HS-5 (cell line): ENCODE measurements at places on chromosomes 11 and 22.

DNA sequence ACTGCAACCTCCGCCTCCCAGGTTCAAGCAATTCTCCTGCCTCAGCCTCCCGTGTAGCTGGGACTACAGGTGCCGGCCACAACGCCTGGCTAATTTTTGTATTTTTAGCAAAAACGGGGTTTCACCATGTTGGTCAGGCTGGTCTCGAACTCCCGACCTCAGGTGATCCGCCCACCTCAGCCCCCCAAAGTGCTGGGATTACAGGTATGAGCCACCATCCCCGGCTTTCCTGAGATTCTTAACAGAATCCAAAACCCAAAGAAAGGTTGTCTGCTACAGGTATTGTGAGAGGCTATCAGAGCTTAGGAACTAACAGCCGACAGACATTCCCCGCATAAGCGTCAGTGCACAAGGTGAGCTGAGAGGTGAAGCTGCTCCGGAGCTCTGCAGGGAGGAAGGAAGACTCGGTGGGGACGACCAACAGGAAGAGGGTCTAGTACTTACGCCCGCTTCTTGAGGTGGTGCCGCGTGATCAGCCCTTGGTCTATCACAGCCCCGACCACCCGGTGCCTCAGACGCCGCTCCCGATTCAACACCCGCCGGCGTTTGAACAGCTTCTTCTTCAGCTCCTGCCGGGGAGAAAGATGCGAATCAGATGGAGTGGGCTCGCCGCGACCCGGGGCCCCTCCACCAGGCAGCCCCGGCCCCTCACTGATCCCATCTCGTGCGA is 470 bp downstream of the C11orf98 start:
- DNase-seq = no peak

- DNase-seq = no peak
Observed at GRCh38 chr11:48031602-48032001, 51.2 kb downstream of the PTPRJ start.

- DNase-seq = no peak
Observed at GRCh38 chr11:8082391-8083087, 1.5 kb downstream of the TUB start.

DNA sequence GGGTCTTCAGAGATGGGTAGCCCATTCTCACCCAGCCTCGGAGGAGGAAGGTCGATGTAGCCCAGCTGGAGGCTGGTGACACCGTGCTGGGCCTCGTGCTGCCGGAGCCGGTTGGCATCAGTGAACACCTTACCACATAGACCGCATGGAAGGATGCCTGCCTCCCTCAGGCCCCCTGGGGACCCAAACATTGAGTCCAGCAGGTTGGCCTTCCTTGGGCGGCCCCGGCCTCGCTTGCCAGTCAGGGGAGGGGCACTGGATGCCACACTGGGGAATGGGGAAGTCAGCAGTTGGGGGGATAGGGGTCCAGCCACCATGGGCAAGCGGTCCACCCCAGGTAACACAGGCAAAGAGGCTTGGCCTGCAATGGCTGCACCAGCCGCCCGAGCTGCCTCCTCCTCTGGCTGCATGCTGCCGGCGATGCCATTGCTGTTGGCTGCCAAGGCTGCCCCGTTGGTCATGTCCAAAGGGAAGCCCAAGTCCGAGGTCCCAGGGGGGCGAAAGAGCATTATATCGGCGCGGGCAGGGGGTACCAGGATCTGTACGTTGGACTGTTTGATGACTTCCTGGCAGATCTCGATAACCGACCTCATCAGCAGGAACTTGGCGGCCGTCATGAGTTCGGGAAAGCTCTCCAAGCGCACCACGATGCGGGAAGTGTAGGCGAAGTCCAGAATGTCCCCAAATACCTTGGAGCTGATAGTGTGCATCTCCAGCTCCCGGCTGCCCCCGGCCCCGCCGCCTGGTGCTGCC is 1.4 kb downstream of the PATZ1 start:
- DNase-seq = no peak

GRCh38 chr22:44449061-44449682 is 48.9 kb downstream of the RTL6 start:
- DNase-seq = peak; percentile 72

DNA sequence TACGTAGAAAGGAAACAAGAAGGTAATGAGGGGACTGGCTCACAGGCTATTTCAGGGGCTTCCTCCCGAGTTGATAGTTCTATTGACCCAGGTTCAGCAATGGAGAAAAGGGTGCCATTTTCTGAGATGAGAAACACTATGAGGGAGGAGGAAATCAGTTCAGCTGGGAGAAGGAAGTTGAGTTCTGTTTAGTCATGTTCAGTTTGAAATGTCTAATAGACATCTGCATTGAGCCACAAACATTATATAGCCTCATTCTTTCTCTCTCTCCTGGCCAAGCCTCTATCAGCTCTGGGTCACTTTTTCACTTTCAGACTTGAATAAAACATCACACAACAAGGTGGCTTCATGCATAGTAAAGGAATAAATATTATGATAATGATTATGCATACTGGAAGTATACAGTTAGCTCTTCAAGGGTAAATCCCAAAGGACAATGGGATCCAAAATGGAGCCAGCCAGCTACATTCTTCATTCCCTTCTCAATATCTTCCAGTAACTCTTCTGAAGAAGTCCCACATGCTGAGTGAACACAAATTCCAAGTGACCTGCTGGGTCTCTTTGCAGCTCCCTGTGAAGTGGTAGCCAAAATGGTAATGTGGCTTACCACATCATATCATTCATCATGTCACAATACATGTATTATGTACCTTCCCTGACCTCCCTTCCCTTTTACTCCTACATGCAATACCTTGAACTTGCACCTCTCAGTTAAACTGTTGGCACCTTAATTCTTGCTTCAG is 80.9 kb upstream of the CD44 start:
- DNase-seq = no peak

GRCh38 chr22:44642096-44642644 is 59.8 kb upstream of the PRR5 start:
- no peak for DNase-seq

- no peak for DNase-seq
Observed at GRCh38 chr11:32451808-32452207, 16.5 kb upstream of the WT1 start.

- DNase-seq = no peak
Observed at GRCh38 chr11:129333873-129334272, 41.8 kb upstream of the BARX2 start.

- no peak for DNase-seq
Observed at GRCh38 chr11:125182573-125182972, 18.0 kb downstream of the PKNOX2 start.

DNA sequence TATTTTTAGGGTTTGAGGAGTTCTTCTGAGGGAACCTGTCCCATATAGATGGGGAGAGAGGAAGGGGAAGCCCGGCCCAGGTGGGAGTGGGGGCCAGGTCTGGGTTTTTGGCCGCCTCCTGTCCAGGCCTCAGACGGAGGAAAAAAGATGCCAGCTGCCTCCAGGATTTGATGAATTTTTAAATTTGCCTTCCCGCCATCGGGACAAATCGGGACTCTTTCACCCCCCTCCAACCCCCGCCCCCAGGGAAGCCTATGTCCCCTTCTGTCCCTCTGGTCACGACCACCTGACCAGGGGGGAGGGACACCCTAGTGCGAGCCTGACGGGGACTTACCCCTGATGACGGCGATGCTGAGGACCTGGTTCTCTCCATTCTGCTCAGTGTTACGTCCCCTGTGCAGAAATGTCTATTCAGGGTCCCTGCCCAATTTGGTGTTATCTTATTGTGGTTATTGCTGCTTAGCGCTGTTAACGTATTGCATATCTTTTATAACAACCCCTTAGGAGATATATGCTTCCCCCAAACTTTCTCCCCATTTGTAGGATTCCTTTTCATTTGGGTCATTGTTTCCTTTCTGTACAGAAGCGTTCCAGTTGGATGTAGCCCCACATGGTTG is 115.9 kb upstream of the GRK3 start:
- peak; percentile 4 for DNase-seq

DNA sequence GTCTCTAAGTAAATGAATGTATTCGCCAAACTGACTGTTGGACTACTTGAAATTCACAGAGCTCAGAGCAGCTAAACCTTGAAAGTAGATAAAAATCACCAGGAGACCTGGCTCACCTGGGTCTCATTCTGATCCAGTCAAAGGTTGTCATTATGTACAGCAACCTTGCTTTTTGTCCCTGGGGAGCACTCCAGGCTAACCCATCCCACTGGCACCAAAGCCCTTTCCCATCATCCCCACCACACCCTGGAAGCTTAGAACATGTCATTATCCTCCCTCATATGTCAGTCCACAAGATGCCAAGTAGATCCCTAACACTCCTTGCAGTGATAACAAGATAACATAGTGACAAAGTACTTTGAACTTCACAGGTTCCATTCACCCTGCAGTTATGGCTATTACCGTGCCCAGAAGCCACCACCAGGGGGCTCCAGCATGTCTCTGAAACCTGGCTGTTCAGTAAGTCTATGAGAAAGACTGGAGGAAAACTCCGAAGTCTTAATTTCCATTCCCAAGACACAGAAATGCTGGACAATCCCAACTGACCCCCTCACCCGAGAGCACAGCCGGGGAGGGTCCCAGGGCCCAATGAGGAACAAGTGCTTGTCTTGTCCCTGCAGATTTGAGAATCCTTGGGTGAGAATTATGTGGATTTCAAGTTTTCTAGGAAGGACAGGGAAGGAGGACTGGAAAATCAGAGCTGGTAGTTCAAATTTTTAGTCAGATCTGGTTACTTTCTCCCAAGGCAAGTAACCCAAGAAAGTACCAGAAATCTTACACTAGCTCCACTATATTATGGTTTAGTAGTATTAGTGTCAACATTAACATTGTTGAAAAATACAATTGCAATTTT is 43.0 kb upstream of the USP47 start:
- no peak for DNase-seq

DNA sequence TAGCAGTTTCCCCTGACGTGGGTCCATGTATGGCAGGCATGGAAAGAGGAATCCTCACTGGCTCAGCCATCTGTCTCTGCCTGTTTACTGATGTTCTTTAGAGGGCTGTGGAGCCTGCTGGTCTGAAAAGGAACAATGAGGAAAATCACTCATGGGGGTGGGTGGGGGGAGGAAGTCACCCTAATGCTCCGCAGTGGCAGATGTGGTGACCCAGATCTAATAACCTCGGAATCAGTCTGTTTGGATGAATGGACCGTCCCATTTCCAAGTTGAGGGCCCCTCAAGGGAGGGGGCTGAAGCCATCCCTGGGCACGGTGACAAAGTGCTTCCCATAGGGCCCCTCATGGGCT is 4.4 kb downstream of the BCR start:
- no peak for DNase-seq

DNA sequence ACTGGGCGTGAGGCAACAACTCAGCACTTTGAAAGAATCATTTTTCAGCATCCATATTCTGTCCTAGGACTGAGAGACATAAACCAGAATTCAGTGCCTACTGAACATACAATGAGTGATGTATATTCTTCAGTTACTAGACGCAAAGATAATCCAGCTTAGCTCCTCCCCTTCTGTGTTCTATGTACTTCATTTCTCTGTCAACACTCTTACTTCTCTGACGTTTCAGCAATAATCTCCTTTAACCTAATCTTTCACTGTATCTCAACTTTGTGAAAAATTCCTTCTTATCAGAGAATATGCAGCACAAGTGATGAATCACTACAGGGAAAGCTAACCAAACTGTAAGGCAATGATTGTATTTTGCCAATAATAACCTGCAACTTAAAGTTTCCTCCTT is 2.5 kb upstream of the OR51B5 start:
- no peak for DNase-seq

DNA sequence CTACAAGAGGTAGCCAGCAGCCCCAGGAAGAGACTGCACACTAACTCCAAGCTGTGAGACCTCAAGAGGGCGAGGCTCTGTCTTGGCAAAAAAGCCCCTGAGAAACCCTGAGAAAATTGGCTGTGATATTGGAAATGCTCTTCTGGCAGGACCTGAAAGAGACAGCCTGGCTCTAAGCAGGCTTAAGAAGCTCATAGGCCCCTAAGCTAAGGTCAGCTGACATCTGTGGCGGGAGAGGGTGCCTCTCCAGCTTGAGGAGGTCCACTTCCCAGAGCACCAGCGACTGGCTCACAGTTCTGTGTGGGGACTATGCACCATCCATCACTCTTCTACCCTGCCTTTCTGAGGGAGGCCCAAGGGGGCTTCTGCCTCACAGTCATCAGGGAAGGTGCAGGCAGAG is 12.4 kb downstream of the PLEKHA7 start:
- DNase-seq = no peak

DNA sequence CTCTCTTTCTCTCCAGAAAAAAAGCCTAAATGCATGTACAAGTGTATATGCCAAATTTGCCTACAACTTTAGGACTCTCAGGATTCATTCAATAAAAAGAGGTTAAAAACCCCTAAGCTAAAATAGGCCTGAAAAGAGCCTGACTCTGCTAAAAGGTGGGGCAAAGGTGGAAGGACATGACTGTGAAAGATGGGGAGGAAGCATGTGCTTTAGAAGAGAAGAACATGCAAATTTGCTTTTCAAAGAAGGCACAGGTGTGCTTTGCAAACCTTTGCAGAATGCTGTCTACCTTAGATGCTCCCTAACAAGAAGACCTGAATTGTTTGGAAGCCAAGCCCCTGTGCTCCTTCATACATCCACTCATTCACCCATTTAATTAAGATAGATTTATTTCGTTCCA is 87.4 kb downstream of the GRIA4 start:
- no peak for DNase-seq

- no peak for DNase-seq
Observed at GRCh38 chr11:10868352-10868751, 10.5 kb upstream of the ZBED5 start.

GRCh38 chr11:120808616-120809050 is 215.3 kb upstream of the TBCEL start:
- no peak for DNase-seq

GRCh38 chr11:11512090-11512489 is 109.7 kb downstream of the GALNT18 start:
- DNase-seq = no peak
